ENCODE measurements at places on chromosomes 3 and 15.
A peak's percentile ranks its signal among the peaks of the same experiment; 100 is the strongest.

DNA sequence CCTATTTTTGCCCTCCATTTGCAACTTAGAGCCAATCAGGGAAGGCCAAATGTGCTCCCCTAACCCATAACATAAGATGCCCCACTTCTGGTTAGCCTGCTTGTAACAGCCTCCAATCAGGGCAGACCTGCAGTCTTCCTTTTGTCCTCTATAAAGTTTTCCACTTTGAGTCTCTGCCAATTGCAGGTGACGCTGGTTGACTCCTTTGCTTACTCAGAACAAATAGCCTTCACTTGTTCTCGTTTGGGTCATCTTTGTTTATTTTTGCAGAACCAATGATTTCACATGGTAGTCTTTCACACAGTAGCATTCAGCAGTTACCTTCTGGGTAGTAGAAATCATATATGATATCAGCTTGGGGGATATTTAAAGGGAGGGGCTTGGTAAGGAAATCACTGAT, 225.6 kb downstream of the MINAR1 start:
- no peak for DNase-seq

DNA sequence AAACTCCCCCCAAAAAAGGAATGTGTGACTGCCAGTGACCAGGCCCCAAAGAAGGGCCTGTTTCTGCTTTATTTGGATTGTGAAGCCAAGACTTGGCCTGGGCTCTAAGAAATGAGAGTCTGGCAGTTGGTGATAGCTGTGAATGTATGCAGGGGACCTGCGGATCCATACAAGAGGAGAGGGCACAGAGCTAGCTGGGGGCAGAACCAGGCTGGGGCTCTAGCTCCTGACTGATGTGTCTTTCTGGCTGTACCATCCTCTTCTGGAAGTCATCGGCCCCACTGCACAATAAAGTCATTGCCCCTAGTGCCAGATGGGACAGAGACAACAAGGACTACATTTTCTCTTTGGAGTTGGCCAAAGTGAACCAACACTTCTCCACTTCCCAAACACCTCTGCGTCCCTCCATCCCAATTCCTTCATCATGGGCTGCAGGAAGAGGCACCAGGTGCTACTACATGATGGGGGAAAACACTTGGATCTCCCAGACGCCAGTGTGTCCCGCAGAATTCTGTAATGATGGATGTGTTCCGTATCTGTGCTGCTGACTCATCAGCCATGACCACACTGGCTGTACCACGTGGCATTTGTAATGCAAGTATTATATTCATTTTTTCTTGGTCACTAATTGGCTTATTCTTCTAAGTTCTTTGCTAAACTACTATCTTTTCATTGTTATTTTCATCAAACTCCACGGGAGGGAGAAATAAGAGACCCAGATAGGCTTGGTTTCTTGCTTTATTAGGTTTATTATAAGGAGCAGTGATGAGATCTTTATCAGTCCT, 1.7 kb upstream of the PLA2G4F start:
- DNase-seq, result no peak

GRCh38 chr15:38035701-38036100, 101.3 kb downstream of the TMCO5A start:
- DNase-seq, result no peak

GRCh38 chr3:106398891-106399600, 530.2 kb upstream of the CBLB start:
- no peak for DNase-seq

- DNase-seq, result no peak
These were observed 79.8 kb downstream of the SHQ1 start for GRCh38 chr3:72768481-72768880.

GRCh38 chr3:72319194-72320094, 528.8 kb downstream of the SHQ1 start:
- no peak for DNase-seq

DNA sequence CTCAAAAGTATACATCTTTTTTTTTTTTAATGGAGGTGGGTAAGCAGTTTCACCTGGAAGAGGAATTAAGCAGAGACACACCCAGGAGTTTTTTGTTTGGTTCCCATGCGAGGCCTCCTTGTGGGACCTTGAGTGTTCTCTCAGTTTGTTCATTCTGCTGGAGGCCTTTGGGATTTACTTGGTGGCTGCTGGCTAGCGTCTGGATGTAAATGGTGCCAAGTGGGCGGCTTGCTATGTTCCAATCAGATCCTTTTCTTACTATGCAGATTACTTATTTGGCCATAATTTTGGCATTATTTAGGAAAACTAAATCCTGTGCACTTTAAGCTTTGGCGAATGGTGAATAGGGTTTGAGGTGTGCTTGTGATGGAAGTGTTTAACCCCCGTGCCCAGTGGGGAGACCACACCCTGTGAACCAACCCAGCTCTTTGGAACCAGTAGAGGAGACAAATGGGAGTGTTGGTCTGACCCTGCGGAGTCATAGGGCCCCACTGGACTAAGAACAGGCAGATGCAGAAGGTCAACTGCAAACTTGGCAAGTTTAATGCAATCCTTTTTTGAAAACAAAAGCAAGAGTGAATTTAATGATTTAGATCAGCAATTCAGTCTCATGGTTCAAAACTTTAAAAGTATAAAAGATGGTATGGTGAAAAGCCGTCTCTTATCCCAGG, 79.4 kb downstream of the EBLN2 start:
- no peak for DNase-seq

DNA sequence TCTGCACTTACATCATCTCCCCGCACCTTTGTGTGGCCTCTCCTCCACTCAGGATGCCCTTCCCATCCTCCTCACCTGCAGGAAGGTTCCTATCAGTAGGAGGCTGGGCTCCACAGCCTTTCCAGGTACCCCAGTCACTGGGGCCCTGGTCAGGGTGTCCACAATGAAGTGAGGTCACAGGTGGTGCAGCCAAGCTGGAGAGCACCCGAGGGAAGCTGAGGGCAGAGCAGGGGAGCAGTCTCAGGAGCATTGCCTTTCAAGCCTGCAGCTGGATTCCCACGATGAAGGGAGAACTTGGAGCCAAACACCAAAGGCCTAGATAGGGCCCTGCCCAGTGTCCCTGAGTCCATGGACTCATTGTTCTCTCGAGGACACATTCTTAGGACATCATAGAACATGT, 23.6 kb downstream of the MGLL start:
- DNase-seq, result no peak

- DNase-seq, result no peak
These were observed 343.2 kb upstream of the UMPS start for GRCh38 chr3:124386996-124387595.

DNA sequence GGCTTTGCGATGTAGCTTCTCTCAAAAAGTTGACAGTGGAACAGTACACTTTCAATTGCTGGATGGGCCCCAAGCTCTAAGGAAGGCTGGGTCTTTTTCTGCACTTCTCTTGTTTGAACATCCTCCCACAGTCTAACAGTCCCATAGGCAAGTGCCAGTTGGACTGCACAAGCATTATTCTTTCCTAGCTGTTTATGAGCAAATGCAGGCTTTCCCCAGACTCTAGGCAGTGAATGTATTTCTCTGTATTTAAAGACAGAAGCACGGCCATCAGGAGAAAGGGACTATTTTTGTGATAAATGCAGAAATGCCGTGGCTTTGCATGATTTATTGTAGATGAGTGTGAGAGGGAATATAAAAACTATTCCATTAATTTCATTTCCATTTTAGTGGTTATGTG, 539.3 kb upstream of the LMCD1 start:
- DNase-seq, result no peak

DNA sequence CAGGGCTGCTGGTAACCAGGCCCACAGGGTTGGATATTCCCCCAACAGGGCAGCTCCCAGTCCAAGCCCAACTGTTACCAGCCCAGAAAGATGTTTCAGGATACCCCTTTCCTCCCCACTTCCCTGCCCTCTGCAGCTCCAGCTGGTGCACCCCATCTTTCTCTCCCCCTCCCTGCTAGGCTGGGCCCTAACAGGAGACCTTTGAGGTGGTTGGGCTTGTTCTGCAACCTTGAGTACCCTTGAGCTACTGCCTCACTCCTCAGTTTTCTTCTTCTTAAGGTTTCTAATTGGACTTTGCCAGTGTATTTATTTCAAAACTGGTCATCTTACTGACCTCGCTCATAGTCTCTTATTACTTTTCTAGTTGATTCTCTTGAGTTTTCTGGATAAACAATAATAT, 16.9 kb upstream of the INSYN1 start:
- DNase-seq, result no peak

DNA sequence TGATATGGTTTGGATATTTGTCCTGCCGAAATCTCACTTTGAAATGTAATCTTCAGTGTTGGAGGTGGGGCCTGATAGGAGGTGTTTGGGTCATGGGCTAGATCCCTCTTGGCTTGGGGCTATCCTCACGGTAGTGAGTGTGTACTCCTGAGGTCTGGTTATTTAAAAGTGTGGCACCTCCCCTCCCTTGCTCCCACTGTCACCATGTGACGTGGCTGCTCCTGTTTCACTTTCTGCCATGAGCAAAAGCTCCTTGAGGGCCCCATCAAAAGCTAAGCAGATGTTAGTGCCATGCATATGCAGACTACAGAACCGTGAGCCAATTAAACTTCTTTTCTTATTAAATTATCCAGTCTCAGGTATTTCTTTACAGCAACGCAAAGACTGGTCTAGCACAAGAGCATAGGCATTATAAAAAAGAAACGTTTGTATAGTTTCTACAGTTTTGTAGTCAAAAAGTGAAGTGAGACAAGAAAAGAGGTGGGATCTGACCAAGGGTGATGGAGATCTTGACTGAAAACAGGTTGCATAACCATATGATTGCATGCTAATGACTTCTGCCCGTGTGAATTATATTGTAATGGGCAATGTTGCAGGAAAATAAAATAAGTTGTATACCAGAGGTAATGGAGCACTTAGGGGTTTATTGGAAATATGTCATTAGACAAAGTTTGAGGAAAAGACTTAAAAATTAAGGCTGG, 28.5 kb upstream of the CLASP2 start:
- DNase-seq, result no peak

DNA sequence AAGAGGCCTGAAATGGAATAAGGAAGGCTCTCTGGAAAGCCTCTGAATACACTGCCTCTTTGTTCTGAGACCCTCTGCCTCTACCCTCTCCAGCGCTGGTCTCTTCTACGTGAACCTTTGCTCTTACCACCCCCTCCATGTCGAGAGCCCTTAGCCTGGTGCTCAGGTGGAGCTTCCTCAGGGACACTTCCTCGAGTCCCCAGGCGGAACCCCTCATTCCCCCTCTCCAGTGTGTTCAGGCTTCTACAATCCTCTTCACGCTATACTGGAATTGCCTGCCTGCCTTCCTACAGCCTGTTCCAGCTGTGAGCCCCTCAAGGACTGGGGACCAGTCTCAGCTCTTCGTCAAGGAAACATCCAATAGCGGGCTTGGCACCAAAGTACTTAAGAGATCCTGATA, 7.4 kb downstream of the STIMATE start:
- DNase-seq, result no peak

GRCh38 chr15:99141943-99142342, 37.1 kb downstream of the SYNM start:
- DNase-seq, result no peak

DNA sequence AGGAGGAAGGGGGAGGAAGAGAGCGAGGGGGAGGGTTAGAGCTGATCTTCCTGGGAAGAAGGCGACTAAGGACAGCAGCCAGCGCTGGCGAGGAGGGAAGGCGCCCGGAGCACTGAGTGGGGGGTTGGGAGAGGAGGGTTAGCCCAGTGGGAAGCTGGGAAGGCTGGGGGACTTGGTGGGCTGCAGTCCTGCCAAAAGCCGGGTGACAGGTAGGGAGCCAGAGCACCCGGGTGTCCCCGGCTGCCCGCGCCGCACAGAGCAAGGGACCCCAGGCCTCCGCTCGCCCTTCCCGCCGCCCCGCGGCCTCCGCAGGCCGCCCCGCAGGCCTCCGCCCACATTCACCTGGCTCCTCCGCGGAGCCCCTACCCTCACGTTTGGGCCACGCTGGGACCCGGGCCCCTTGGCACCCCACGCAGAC, 448 bp downstream of the SLC12A8 start:
- peak; percentile 11 for DNase-seq

DNA sequence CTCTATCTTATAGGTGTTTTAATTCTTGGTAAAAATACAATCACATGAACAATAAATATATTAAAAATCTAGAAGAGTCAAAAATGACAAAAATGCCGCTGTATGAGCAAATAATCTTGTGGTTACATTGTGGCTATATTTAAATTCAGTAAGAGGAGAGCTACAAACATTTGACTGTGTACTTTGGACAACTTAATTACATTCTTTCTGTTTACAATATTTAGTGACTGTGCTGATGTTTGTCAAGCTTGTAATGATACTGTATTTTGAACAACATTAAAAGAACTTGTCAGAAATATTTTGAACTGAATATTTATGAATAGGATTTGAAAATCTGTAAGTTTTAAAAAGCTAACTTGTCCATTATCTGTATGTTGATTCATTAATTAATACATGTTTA, 598.3 kb downstream of the SI start:
- no peak for DNase-seq

DNA sequence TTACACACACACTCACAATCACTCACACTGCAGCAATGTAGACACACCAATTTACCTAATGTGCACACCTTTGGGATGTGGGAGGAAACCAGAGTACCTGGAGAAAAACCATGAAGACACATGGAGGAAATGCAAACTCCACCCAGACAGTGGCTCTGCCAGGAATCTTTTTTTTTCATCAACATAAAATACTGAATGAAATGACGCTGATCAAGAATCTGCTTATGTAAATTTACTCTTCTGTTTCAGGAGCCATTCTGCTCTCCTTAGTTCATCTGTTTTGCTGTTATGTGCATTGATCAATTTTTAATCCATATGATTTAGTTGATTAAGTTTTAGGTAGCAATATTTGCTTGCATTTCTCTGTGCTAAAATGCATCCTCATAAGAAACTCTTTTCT, 414.2 kb upstream of the CCDC54 start:
- no peak for DNase-seq

DNA sequence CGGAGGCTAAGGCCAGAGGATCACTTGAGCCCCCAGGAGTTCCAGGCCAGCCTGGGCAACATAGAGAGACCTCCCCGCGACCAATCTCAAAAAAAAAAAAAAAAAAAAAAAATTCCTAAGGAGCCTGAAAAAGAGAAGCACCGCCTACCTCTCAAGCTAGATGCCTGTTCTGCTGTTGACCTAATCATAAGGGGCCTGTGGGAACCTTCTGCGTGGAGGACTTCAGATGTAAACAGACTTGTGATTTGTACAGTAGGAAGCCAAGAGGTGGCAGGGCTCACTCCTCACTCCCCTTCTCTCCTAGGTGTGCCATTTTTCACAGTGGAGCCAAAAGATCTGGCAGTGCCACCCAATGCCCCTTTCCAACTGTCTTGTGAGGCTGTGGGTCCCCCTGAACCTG, 3.2 kb downstream of the TYRO3 start:
- no peak for DNase-seq

- no peak for DNase-seq
These were observed 978.8 kb downstream of the NAALADL2 start for GRCh38 chr3:175837962-175838361.

All from progenitor cell of endocrine pancreas (in vitro differentiated cells).